Activated naive CD4-positive, alpha-beta T cell (primary cell): ENCODE measurements at places on chromosomes 2 and 18.

- no peak for DNase-seq
These were observed 164.3 kb upstream of the PGAP1 start for GRCh38 chr2:197090742-197091367.

DNA sequence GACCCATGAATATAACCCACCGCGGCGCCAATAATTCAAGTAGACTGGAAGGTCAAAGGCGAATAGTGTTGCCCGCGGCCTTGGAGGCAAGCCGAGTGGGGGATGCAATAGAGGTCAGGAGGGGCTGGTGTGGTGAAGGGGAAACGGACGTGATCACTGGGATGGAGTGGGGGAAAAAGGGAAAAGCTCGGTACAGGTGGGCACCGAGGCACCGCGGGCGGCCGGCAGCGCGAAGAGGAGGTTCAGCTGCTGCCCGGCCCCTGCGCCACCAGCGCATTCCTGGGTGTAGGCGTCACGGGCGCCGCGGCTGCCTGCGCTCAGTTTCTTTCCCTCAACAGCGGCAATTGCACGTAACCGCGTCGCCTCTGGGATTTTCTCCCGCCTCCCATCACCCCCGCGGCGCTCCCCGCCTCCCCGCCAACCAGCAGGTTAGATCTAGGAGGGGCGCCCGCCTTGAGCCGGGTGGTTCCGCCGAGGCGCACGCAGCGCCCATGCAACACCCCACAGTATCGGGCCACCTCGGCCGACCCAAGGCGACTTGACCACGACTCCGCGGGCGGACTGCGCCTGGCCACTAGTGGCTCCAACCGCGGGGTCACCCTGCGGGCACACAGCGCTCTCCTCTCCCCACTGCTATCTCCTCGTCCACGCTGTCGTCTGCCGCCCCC, 1.5 kb downstream of the RND3 start:
- no peak for DNase-seq

- DNase-seq, result no peak
These were observed 2.6 kb downstream of the IL18RAP start for GRCh38 chr2:102425441-102426132.

- no peak for DNase-seq
These were observed 93.3 kb upstream of the PPP1CB start for GRCh38 chr2:28658369-28658768.

- DNase-seq, result no peak
These were observed 171.3 kb downstream of the LOXHD1 start for GRCh38 chr18:46485675-46486194.
